ENCODE measurements at places on chromosomes 5 and 9.

- DNase-seq = no peak
Observed at GRCh38 chr5:113162208-113162607, 185.6 kb downstream of the DCP2 start.

DNA sequence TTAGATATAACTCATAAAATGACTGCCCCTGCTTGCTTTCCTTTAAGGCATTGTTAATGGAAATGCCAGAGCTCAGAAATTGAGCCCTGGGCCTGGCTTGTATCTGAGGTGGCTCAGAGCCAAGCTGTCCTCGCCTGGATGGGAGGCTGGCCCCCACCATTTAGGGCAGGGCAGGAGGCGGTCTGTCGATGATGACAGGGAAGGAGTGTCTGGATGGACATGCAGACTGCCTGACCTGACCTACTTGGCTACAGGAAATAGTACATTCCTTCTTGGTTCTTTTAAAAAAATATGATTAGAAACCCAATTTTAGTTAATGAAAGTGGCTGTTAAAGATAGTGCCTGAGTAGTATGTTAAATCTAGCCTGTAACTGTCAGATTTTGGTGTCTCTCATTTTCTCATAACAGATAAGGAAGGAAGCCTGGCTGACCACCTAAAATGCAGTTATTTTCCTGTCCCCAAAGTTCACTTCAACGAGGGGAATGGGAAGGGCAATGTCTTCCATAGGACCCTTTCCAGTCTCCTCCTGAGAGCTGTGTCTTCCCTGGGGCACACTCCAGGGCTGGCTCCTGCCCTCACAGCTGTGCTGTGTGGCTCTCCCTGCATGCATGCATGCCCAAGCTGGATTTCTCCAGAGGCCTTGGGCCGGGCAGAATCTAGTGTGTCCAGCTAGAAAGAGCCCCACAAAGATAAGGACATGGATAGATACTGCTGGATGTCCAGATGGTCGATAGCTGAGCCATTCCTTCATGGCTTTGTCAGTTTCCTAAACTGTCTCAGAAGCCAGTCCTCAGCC is 42.3 kb downstream of the MACROH2A1 start:
- no peak for DNase-seq

DNA sequence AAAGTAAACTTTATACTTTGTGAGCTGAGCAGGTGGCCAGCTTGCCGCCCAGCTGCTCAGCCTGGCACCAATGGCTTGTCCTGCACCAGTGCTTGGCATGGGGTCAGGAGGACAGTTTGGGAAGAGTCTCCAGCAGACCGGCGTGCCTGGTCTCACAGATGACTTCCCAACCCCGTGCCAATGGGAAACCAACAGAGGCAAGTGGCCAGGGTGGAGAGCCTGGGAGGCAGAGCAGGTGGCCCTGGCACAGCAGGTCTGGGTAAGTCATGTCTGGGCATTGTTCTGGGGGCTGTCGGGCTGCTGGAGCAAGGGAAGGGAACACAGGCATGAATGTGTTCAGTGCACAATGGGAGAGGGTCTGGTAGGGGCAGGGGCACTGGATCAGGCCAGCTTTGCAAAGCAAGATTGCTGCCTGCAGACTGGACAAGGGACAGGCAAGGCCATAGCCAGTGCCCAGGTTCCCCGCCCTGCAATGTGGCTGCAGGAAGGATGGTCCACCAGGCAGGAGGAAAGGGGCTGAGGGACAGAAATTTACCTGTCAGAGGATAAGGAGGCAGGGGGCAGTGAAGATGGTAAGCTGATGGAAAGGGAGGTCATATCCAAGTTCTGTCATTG is 76.2 kb upstream of the ALDH1B1 start:
- DNase-seq = no peak

DNA sequence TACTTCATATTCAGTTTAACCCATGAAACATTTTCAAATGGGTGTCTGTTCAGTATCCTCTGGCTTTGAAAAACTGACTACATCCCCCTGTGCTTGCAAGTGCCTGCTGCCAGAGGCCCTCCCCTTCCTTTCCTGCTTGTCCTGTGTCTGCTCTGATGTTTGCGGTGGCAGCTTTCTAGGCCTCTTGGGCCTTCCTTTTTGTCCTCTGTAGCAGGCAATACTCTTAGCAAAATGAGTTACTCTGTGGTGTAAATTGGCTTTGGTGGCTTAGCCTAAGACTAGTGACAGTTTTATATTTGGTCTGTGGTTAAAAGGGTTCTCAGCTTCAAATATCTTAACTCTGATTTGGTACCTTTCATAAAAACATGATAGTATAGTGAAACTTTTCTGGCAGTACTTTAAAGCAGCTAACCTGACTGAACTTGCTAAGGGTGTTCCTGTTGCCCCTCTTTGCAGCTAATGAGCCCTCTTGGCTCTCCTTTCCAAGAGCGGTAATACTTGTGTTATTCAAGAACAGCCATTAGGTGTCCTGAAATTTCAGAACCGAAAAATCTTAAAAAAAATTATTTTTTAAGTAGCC is 76.6 kb downstream of the GOLM1 start:
- DNase-seq = no peak

- DNase-seq = peak; percentile 21
Observed at GRCh38 chr5:148469501-148469935, 85.8 kb downstream of the FBXO38 start.

DNA sequence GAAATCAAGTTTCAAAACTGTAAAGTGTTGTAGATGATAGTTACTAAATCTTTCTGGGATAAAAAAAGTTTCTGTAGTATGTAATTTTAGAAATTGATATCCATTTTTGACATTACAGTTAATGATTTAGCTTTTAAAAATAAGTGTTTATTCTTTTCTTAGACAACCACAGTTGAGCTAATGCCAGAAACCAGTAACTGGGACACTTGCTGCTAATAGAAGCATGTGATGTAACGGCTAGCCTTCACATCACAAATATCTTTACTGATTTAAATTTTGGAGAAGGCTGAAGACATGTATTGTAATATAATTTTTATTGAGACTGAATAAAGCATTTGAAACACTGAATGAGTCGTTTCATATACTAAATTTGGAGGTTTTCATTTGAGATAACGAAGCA is 18.8 kb downstream of the CSNK1G3 start:
- no peak for DNase-seq

GRCh38 chr5:121963392-121963791 is 1.6 kb downstream of the SRFBP1 start:
- DNase-seq = no peak

DNA sequence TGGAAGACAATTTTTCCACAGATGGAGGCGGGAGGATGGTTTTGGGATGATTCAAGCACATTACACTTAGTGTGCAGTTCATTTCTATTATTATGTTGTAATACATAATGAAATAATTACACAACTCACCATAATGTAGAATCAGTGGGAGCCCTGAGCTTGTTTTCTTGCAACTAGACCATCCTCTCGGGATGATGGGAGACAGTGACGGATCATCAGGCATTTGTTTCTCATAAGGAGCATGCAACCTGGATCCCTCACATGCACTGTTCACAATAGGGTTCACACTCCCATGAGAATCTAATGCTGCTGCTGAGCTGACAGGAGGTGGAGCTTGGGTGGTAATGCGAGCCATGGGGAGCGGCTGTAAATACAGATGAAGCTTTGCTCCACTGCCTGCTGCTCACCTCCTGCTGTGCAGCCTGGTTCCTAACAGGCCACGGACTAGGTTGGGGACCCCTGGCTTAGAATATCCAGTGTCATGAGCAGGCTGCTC is 1.6 kb downstream of the STKLD1 start:
- peak; percentile 30 for DNase-seq

DNA sequence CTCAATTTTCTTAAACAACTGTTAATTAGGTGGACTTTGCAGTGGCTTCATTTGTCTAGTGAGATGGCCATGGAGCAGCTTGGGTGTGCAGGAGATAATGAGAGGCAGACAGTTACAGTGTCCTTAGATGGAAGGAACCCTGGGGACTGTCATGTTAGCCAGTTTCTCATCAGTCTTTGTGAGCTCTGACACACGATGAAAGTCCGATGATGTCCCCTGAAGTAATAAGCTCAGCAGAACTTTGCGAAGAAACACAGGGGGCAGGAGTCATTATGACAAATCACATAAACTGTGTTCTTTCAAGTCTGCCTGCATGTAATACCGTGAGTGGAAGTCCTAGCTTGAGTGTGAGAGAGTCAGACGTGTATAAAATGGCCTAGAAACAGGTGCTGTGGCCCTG is 201.8 kb downstream of the DRD1 start:
- DNase-seq = no peak

DNA sequence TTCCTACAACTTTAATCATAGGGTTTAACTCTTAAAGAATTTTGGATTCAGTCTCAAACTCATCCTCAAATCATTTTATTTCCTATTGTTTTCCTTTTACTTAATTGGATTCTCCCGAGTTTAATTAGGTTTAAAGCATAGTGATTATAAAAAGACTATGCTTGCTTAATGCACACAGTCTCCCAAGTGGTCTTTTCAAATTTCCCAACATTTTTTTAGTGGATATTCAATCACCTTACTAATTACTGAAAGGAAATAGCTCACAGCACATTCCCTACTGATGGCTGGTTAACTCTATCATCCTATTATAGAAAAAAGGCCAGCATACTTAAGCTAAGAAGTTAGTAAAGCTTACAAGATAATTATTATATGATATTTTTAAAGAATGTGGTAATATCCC is 170.6 kb downstream of the PRDM9 start:
- no peak for DNase-seq

DNA sequence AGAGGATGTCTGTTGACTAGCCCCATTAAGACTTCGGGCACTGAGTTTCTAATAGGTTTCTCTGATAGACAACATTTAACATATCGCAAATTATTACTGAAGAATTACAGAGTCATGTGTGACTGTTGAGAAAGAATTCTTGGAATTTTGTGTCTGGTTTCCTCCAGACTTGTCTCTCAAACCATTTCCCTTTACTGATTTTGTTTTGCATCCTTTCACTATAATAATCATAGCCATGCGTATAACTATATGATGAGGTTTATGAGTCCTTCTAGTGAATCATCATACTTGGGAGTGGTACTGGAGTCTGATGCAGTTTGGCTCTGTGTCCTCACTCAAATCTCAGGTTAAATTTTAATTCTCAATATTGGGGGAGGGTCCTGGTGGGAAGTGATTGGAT is 27.0 kb downstream of the ZNF169 start:
- DNase-seq = no peak

- no peak for DNase-seq
Observed at GRCh38 chr5:132238169-132238744, 10.6 kb upstream of the P4HA2 start.

DNA sequence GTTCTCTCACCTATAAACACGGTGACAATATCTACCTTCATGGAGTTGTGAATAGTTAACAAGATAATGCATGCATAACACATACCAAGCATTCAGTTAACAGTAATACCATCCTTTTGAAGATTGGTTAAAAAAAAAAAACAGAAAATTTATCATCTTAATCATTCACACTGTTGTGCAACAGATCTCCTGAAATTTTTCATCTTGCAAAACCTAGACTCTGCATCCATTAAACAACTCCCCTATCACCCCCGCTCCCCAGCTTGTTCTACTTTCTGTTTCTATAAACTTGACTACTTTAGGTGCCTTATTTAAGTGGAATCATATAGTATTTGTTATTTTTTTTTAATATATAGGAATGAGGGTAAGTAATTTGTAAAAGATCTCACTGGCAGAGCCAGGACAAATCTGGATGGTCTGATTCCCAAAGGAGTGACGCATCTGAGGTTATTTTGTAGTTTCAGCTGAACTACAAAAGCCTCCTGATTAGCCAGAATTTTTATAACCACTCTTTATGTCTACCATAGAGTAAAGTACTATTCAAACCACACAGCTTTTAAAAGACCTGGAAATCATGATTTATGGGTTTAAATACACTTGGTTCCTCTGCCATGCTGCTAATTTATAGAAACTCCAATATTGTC is 93.0 kb downstream of the FANCC start:
- DNase-seq = no peak

DNA sequence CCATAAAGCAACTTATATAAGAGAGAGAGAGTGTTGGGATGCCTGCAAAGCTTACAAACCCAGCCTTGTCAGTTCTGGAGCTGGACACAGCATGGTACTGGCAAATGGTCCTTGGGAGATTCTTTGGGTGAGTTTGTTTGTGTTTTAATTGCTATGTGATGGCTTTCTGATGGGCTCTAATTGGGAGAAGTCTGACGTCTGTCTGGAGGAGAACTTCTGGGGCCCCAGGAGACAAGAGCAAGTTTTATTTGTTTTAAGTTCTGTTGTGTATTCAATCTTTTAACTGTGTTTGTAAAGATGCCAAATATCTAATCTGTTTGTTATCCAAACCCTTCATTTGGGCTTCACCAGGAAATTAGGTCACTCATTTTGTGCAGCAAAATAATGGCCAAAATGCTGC is 50.3 kb upstream of the AFAP1L1 start:
- DNase-seq = no peak

- no peak for DNase-seq
Observed at GRCh38 chr9:69471433-69471832, 146.4 kb downstream of the ENTREP1 start.

GRCh38 chr9:36855448-36856315 is 178.4 kb downstream of the PAX5 start:
- DNase-seq = no peak

GRCh38 chr5:147547730-147548129 is 37.9 kb upstream of the DPYSL3 start:
- DNase-seq = no peak

GRCh38 chr5:171623107-171623506 is 162.5 kb upstream of the SMIM23 start:
- DNase-seq = no peak

DNA sequence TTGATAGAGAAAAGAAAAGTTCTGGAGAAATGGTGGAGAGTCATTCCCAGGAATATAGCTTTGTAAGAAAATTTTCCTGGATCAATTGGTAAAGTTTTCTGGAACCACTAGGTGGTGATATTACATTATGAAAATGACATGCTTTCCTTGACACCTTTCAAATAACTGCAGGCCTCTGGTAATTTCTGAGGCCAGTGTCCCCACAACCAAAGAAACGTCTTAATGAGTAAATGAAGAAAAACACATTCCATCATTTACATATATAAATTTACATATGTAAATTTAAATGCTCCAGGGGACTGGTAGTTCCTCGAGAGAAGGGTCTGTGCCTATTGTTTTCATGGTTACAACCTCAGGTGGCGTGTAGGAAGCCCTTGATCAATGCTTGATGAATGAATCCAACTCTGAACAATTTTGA is 17.2 kb upstream of the RGS3 start:
- DNase-seq = peak; percentile 30

DNA sequence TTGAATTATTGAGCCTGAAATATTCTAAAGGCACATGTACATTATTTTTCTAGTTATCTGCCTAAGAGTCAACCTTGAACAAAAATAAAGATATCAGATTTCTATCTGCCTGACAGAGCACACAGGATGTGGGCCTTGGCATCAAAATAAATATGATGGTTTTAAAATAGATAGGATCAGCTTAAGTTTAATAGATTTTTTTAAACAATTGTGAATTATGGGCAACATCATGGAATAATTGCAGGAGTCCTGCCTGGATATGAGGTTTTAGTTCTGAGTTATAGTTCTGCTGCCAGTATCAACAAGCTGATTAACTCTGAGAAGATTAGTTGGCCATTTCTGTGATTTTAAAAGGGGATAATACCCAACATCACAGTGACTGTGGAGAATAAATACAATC is 107.0 kb upstream of the PCA3 start:
- DNase-seq = no peak
